ENCODE measurements at places on chromosomes 2 and 18.

GRCh38 chr2:29192526-29192925, 77.3 kb downstream of the CLIP4 start:
- DNase-seq: no peak

GRCh38 chr2:45898819-45899218, 247.3 kb downstream of the PRKCE start:
- DNase-seq: no peak

GRCh38 chr2:115650827-115651226, 1208.4 kb downstream of the DPP10 start:
- no peak for DNase-seq

GRCh38 chr2:217604527-217605194, 398.1 kb downstream of the TNS1 start:
- DNase-seq: no peak

DNA sequence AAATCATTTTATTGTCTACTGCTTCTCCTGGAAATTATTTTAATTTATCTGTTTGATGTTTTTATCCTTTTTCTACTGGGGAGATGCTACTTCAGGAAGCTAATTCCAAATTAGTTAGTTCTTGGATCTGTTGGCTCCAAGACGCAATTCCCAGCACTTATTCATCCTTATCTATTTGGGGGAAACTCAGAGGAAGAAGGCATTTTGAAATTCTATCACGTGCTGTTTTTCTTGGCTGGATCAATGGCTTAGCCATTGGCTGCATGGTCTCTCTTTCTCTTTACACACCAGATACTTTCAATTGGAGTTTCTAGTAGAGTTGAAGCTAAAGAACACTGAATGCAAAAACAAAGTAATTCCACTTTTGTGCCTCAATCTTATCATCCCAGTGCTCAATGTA, 98.3 kb downstream of the RAPGEF4 start:
- DNase-seq: no peak

GRCh38 chr18:11106894-11107293, 42.5 kb downstream of the PIEZO2 start:
- no peak for DNase-seq

GRCh38 chr2:82485701-82486100, 1973.4 kb downstream of the SUCLG1 start:
- no peak for DNase-seq

DNA sequence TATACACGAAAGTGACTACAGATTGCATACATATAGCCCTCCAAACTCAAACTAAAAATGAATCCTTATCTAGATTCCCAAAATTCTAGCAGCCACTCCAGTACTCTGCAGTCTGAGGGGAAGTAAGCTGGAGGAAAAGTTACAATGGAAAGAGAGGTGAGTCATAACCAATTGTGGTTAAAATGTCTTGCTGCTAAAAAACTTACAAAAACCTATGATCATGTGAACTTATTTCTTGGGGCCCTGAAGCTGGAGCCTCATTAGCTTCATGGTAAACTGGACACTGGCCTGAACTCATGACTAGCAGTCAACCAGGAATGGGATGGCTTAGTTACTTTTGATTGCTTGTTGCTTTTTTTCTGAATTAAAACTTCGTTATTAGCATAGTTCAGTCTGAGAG, 175.9 kb downstream of the SLC4A3 start:
- DNase-seq: no peak

DNA sequence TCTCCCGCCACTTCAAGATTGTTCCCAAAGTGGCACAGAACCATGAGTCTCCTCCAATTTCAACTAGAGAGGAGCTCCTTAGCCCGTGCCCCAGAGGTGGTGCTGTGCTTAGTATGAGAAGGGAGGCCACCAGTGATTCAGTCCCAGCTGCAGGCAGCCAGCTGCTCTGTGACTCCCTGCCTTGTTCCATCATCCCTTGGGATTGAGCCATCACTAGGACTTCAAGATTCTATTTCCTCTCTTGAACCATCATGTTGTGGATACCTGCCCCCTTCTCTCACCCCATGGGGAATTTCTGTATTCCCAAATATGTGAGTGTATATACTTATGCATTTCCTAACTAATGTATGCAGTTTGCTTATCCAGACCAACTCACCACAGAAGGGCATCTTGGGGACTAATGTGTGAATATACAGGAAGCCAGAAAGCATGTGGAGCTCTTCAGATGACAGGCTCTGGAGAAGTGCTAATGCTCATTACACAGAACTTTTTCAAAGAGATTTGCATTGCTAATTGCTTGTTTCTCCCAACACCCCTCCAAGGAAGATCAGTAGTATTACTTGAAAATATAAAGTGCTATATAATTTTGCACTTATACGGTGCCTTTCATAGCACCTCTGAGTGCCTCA, 111.0 kb upstream of the MAP3K20 start:
- DNase-seq: no peak

DNA sequence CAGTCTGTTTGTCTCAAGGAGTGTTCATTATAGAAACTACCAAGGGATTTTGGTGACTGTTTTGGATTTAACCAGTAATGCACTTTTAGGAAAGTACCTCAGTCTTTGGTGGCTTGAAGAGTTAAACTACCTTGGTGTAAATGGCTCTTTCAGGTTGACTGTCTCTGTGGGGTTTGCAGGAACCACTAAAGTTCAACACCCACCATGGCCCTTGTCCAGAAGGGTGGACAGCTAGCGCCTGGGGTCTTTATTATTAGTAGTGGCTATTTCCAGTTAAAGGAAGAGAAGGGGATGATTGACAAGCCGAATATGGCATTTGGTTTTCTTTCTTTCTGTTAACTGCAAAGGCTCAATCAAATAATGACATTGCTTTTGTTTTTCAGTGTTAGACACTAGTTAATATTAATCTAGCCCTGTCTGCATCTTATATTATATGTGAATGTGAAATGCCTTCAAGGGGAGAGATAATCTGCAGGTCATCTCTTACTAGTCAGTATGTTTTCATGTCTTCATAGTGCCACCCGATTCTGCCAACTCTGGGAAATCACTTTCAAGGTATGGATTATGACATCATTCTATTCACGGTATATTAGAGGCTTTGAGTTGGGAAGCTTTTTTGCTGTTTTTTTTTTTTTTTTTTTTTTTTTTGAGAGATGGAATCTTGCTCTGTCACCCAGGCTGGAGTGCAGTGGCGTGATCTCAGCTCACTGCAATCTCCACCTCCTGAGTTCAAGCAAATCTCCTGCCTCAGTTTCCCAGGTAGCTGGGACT, 56.4 kb downstream of the MAP4K4 start:
- DNase-seq: no peak

DNA sequence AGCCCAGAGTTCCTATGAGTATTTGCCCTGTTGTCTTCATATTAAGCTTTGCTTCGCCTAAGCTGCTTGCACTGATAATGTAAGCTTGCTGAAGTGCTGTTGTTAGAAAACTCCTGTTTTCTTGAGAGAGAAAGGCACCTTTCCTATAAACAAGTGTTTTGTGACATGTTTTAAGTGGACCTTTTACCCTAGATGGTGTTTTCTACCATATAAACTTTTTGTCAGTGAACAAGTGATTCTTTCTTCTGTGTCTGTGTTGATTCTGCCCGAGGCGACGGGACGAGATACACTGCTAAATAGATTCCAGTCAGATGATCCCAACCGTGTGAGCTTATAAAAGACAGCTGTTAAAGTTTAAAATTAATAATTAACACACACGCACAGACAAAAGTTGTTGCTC, 24.1 kb downstream of the CABLES1 start:
- DNase-seq: no peak

GRCh38 chr18:58350526-58350925, 278.4 kb downstream of the ALPK2 start:
- DNase-seq: no peak

DNA sequence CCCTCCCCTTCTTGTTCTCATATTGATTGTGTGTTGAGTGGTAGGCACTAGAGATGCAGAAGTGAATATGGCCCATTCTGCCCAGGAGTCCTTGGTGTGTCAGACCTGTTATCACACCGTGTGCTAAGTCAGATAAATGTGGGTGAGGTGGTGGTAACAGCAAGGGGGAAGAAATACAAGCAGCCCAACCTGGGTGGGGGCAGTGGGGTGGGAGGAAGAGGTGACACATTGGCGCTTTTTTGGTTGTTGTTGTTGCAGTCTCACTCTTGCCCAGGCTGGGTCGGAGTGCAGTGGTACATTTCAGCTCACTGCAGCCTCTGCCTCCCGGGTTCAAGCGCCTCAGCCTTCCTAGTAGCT, 12.8 kb downstream of the B3GNT2 start:
- DNase-seq: no peak

DNA sequence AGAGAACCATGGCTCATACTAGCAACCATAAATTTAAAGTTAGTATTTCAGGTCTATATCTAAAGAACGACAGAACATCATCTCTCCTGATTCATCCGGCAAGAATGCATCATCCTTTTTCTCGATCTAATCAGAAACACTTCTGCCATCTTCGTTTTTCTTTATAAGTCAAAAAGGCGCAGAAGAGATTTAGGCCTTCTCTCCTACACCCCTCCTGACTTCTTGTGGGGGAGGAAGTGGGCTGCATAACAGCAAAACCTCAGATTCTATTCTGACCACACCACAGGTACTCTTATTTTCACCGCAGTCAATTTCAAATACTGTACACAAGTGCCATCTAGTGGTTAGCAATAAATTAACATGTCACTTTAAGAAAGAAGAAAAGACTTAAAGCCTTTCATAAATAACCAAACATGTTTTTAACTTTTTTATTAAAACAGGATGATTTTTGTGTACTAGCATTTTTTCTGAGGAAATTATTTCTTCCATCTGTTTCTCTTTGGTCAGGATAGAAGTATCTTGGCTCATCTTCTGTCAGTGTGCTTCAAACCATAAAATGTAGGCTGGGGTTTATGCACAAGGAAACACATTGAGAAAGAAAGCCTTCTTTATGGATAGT, 48.4 kb upstream of the PIK3C3 start:
- no peak for DNase-seq

DNA sequence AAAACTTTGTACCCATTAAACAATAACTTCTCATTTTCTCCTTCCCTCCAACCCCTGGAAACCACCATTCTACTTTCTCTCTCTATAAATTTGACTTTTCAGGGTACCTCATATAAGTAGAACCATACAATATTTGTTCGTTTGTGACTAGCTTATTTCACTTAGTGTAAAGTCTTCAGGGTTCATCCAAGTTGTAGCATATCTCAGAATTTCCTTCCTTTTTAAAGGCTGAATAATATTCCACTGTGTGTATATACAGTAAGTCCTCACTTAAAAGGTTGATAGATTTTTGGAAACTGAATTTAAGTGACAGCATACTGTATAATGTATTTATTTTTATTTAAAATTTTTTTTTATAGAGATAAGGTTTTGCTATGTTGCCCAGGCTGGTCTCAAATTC, 13.9 kb downstream of the CASP10 start:
- DNase-seq: no peak

- DNase-seq: no peak
Measured at GRCh38 chr18:62883937-62884735, 168.8 kb downstream of the PHLPP1 start.

GRCh38 chr2:45396671-45397070, 214.4 kb downstream of the SRBD1 start:
- no peak for DNase-seq

GRCh38 chr2:236307641-236308040, 43.4 kb upstream of the ASB18 start:
- DNase-seq: no peak

DNA sequence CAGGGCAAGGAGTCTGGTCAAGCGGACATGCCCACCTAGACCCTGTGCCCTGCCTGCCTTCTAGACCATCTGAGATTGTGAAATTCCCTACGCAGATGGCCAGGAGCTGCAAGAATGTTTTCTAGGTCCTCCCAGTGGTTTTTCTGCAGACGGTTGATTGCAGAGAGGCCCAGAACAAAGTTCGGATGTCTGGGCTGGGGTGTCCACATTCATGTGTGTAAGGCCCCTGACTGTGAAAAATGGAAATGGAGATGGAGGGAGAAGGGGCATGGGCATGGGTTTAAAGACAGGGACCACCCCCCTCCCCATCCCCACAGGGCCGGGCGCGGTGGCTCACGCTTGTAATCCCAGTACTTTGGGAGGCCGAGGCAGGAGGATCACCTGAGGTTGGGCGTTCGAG, 11.8 kb downstream of the ARHGAP25 start:
- DNase-seq: no peak

- DNase-seq: no peak
Measured at GRCh38 chr18:21933931-21934765, 193.6 kb downstream of the MIB1 start.

DNA sequence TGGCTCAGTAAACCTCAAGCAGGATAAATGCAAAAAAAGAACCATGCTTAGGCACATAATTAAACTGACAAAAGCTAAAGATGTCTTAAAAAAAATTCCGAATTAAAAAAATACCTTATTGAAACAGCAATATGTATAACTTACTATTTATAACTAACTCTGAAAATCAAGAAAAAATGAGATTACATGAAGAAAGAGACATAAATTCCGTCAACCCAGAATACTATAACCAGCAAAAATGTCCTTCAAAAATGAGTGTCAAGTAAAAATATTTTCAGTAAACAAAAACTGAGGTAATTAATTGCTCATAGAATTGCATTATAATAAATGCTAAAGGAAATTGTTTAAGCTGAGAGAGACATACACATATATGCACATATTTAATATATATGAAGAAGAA, 474.5 kb upstream of the SYT4 start:
- no peak for DNase-seq

DNA sequence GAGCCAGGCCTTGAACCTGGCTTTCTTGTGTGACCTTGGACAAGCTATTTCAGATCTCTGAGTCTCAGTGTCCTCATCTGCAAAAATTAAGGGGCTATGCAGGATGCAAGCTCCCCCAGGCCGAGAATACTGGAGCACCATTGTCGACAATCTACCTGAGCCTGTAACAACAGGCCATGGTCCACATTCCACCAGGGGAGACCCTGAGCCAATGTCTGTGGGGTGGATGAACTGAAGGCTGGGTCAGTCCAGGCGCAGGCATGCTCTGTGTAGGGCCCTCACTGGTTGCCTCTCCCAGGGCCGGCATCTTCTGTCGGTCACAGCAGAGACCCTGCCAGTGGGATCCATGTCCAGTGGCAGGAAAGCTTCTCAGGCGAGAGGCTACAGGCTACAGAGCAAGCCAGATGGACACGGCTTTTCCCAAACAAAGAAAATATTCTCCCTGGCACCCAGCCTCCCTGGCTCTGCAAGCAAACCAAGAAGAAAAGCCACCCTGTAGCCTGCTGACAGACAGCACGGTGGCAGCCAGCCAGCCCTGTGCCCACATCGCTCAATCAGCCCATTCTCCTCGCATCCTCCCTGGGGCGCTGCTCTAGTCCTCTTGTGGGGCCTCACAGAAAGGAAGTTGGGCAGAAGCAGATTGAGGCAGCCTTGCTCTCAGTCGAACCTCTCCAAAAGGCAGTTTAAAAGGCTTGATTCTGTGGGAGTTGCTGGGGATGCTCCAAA, 48.7 kb upstream of the FZD7 start:
- DNase-seq: no peak

DNA sequence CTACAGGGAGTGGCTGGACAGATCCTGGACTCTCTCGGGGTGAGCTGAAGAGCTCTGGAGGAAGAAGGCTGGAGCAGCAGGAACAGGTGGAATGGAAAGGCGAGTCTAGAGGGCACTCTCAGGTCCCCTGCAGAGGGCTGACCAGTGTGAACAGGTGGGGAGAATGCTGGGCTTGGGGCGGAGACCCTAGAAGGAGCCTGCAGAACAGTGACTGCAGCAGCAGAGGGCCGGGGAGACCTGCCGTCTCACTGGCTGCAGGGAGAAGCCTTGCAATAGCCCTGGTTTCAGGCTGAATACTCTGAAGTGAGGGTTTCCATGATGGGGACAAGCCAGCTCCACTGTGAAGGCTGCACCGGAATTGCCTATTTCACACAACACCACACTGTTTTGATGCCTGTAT, 626.7 kb upstream of the SALL3 start:
- no peak for DNase-seq
